ENCODE measurements at places on chromosomes 7 and 10.

DNA sequence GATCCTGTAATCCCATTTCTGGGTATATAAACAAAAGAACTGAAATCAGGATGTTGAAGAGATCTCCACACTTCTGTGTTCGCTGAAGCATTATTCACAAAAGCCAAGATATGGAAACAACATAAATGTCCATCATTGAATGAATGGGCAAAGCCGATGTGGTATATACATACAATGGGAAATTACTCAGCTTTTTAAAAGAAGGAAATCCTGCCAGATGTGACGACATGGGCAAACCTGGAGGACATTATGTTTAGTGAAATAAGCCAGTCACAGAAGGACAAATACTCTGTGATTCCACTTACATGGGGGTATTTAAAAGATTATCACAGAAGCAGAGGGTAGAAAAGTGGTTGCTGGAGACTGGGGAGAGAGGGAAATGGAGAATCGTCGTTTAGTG is 23.9 kb upstream of the FAM107B start:
- no peak for DNase-seq

- no peak for DNase-seq
These were observed 53.8 kb upstream of the AGK start for GRCh38 chr7:141497391-141497790.

DNA sequence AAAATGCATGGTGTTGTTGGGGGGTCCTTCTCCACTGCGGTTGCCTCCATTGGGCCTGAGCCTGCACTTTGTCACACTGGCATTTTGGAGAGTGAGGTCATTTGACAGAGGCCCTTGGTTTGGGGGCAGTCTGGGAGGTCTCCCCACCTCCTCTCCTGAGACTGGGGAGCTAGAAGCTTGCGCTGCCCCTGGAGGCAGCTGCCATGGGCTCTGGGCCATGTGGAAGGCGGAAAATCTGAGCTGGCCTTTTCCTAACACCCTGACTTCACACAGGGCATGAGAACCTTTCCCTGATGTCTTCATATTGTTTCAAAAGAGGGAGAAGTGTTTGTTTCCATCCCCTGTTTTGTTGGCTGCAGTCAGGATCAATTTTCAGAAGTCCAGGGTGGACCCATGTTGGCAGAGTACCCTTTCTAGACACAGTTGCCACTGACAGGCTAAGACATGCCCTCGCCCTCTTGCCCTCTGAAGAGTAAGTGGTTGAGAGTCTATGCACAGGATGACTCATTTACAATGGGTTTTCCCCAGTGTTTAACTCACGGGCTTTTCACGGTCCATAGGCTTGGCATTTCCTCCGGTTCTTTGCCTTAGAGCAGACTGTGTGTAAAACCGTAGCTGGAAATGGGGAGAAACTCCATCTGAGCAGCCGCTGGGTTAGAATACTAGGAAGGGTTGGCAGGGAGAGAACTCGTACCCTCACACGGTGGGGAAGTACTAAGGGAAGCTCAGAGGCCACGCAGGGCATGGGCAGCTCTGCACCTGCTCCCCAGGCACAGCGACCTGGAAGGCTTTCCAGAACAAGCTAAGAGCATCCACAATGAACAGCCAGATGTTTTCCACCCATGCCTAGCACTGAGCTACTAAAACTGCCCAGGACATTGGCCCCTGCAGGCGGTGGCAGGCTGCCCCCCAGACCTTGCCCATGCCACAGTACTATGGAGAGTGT is 655.0 kb downstream of the SDK1 start:
- no peak for DNase-seq

- DNase-seq = no peak
These were observed 53.1 kb upstream of the PDCD4 start for GRCh38 chr10:110818311-110819256.

DNA sequence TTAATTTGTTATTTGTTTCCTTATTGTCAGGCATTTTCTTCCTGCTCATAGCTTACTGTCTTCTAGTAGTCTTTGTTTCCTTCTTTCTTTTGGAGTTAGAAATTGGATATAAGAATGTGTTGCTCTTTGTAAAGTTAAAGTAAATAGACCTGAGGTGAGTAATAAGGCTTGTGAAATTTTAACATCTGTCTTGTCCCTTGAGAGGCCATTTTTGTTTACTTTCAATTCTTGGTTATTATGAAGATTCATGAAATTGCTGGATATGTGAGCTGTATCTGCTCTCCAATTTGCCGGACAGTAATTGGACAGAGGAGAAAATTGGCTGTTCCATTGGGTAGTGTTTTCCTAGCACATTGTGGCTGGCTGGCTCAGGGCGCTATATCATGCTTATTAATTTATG is 260.7 kb downstream of the EXOC4 start:
- DNase-seq = no peak
